AG04450 (cell line): ENCODE measurements at places on chromosomes 6 and 20. TPM values are rescaled to one million over a fixed set of nuclear protein-coding genes. Genes with fewer than 3 reads are reported as not detected.
A peak's percentile ranks its signal among the peaks of the same experiment; 100 is the strongest.

DNA sequence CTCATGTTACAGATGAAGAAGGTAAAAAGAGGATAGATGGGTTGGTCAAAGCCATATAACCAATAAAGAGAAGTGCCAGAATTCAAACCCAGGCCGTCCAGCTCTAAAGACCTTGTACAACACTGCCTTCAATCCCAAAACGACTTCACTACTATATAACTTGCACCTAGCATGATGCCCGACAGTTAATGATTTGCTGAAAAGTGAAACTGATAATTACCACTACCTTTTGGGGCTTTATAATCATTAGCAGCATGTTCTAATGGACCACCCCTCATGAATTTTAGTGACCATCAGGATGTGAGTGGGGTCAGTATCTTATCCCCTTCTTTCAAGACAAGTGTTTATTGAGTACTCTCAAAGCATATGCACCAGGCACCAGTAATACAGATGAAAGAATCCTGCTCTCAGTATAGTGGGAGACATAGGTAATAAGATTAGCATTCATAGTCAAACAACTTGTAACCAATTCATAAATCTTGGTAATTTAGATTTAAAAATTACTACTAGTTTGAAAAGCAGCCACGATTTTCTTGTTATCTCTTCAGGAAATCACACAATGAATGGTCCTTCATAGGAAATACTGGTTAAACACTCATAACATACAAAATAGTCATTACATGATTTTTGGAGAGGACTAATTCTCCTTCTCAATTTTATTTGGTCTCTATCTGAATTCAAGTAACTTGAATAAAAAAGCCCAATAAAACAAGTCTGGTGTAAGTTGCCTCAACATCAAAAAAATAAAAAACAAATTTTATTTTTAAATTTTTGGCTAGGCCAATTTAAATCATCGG lies 98.0 kb downstream of the EPB41L2 start:
- no peak for DNase-seq

- DNase-seq = no peak
Measured at GRCh38 chr20:48205281-48205782, 420.1 kb upstream of the SULF2 start.

DNA sequence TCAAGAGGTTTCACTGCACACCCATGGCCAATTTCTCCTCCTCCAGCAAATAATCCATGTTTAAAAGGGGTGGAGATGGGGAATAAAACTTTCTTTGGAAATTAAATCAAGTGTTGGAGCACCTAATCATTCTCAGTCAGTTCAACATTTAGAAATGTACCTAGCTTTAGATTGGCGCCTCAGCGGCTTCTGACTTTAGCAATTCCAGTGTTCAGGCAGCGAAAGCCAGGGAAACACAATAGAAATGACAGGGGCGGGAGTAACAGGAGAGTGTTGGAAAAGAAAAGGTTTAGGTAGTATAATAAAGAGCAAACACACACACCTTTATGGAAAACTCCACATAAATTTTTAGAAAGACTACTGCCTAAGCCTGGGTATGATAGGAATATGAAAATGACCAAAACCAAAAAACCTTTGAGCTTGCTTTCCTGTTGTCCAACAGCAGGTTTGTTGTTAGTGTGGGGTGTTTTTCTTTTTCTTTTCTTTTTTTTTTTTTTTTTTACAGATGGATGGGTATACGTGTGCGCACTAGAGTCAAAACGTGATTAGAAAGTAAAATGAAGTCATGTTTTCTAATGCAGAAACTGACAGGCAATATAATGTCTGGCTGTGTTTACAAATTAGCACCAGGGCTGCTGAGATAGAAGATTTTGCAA lies 7.7 kb downstream of the TFAP2A start:
- no peak for DNase-seq

DNA sequence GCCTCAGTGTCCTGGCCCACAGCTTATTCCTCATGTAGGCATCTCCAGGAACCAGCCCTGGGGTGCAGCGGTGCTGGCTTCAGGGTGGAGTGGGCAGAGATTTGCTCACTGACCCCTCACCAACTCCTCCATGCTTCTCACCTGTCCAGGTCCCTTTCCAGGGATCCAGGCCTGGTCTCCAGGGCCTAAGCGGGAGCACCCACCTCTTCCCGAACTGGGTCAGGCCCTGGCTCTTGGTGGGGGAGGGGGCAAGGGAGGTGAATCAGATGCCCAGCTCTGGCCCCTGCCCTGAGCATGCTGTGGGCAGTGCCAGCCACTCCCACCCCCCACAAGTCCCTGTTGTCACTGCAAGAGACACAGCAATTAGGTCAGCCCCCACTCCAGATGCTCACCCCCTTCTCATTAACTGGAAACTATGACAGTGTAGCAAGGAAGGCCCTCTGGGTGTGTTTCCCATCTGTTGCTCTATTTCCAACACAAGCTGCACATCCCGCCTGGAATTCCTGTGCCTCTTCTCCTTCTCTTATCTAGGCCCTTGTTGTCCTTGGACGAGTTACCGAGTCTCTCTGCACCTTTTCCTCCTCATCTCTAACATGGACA lies 37.0 kb downstream of the MDFI start:
- DNase-seq = no peak

DNA sequence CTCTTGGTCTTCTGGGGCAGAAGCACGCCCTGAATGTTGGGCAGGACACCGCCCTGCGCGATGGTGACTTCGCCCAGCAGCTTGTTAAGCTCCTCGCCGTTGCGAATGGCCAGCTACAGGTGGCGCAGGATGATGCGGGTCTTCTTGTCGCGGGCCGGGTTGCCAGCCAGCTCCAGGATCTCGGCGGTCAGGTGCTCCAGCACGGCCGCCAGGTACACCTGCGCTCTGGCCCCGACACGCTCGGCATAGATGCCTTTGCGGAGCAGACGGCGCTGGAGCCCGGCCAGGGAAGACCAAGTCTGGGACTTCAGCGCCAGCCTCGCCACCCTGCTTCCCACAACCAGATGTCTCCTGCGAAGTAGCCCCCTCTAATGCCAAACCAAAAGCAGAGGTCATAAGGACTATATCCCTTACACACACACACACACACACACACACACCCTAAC lies 8.0 kb upstream of the SLC17A3 start:
- DNase-seq = no peak

GRCh38 chr6:105900125-105900937 lies 185.8 kb upstream of the PRDM1 start:
- peak; percentile 68 for DNase-seq

DNA sequence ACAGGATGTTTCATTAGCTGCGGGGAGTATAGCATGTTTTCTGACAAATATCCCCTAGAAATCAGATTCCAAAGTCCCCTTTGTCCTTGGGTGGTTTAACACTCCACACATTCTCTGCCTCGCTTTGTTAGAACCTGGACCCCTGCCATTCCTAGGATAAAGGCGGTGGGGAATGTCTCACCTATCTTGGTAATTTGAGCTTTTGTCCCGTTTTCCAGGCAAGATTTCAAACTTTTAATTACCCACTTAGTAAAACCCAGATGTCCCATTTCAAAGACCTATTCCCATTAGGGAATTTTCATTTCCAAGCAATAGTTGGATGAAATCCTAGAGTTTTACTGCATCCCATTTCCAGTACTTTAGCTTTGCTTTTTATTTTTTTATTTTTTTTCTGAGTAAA lies 501.0 kb upstream of the MAP3K7 start:
- DNase-seq = no peak

DNA sequence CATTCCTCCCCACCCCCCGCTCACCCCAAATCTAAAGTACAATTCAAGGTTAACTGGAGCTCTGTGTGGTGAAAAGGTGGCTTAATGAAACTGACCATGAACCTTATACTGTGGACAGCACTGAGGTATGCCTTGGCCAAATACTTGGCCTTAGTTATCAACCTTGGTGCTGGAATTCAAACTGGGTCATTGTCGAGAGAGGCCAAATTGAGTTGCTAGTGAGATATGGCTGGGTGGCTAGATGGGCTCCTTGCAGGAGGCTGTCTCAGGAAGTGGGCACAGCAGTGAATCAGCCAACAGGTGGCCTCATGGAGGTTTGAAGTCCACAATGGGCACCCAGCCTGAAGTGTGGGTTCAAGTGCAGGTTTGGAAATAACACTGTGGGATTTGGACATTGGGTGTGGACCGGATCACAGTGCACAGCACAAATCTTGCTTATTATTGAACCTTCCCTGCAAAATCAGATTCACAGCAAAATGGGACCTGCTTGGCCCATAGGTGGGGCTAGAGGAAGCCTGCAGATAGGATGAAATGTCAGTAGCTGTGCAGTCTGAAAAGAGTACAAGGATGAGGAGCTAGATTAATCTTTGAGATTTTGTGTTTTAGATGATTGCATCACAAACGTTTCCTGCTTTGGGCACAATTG lies 5.6 kb upstream of the BTBD3 start:
- DNase-seq = no peak

ERVFRD-1 gene
- not detected in 2 replicates for polyA plus RNA-seq

C6orf15 gene
- polyA plus RNA-seq = not detected in 2 replicates
